ENCODE measurements at places on chromosomes 1 and 21.

DNA sequence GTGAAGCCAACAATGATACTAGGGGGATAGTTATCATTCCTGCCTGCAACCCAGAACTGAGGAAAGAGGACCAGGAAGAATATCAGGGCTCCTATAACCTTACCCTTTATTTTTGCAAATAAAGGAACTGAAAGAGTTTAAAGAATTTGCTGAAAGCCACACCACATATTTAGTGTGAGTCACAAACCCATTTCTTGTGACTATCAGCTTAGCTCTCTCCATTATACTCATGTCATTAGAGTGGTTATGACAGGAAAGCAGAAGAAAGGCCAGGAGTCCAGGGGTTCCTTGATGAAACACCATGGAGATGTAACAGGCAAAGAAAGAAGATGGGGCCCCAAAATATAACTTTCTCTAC lies 141.1 kb upstream of the SAMSN1 start:
- no peak for DNase-seq

DNA sequence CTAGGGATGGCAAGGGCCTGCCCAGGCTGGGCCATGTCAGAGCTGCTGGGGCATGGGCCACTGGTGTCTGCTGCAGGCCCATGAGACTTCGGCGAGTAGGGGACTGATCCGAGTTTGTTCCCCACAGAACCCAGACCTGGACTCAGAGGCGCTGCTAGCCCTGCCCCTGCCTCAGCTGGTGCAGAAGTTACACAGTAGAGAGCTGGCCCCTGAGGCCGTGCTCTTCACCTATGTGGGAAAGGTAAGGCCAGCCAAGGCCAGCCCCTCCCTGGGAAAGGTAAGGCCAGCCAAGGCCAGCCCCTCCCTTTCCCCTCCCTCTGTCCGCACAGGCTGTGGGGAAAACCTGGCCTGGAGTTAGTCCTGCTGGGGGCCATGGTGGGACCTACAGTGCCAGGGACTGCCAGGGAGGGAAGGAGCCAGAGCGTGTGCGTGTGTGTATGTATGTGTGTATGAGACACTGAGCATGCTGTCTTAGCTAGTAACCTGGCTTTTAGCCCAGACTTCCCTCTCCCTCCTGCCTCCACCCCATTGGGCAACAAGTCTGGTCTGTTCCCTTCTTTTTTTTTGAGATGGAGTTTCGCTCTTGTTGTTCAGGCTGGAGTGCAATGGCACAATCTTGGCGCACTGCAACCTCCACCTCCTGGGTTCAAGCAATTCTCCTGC lies 8.0 kb downstream of the FAAH start:
- DNase-seq = no peak

DNA sequence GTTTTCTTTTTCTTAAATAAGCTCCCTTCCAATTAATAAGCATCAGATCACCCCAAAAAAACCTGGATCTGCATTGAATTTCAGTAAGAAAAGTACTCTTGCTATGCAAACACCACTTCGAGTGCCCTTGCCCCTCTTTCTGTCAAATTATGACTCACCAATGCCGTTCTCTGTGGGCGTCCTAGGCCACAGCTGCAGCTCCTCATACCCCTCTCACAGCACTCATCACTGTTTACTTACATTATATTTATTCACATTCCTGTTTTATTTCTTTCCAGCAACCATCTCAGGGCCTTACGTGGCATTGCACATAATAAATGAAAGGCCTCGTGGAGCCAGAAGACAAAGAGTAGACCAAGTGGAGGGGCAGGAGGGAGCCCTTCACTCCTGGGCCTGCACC lies 99.1 kb upstream of the CTTNBP2NL start:
- DNase-seq = no peak

DNA sequence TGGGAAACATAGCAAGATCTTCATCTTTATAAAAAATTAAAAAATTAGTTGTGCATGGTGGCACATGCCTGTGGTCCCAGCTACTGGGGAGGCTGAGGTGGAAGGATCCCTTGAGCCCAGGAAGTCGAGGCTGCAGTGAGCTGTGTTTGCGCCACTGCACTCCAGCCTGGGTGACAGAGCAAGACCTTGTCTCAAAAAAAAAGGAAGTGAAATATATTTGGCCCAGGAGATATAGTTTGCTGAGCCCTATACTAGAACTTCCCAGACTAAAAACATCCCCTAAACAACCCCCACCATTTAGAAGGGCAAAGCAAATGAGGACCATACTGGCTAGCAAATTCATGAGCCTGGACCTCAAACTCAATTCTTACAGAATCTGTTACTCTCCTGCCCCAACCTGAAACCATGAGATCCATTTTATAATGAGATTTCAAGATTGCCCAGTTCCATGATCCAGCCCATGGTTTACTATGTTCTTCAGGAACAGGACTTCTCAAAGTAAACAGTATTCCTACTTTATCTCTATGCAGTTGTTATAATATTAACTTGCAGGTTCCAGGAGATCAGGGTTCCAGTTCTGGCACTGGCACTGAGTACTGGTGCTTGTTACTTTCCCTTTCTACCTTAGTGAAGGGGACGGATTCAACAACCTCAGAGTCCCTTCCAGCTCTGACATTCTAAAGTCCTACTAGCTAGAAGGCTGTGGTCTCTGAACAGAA lies 48.9 kb upstream of the TADA1 start:
- DNase-seq = no peak

All from NCI-H524 treated with DMSO at 0.1 percent for 48 hours (cell line).